ENCODE measurements at places on chromosomes 7 and 10.

GRCh38 chr7:95951997-95952795, 179.8 kb downstream of the DYNC1I1 start:
- DNase-seq: no peak

- DNase-seq: no peak
These were observed 201.8 kb downstream of the FANK1 start for GRCh38 chr10:126098226-126098581.

DNA sequence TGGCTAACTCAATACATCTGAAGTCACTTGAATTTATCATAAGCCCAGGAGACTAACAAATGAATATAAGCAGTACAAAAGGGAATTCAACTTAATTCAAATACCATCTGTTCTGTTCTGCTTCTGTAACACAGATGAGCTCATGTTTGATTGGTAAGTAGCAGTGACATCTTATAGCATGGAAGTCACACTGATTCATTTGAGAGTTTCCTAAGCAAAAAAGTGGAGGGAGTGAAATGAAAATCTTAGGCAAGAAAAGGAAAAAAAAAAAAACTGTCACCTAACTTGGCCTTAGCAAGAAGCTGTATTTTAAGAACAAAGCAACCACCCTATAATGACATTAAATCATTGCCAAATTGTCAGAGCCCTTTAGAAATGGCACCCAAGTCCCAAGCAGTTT, 49.5 kb downstream of the SMURF1 start:
- no peak for DNase-seq

DNA sequence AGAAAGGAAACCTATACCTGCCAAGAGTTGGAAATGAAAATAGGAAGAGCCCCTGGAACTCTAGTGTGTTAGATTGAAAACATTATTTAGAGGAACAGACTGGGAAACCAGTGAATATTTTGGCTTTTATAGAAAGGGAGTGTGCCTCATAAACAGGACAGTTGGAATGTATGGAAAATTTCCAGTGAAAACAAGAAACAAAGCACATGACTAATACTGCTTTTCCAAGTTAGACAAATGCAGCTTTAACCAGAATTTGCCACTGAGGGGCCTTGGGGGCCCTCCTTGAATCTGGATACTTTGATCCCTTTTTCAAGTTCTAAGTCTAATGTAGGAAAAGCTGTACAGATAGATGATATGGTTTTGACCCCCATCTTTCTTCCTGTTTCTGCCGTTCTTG, 21.2 kb downstream of the ITGB8 start:
- no peak for DNase-seq

- no peak for DNase-seq
These were observed 806 bp upstream of the VIPR2 start for GRCh38 chr7:159145490-159145855.

- DNase-seq: no peak
These were observed 606 bp upstream of the RABGEF1 start for GRCh38 chr7:66739953-66740301.

- DNase-seq: no peak
These were observed 79.0 kb downstream of the KIAA1549 start for GRCh38 chr7:138902161-138902560.

- no peak for DNase-seq
These were observed 106.5 kb upstream of the INSIG1 start for GRCh38 chr7:155191137-155191536.

GRCh38 chr10:110610308-110610774, 33.8 kb upstream of the RBM20 start:
- no peak for DNase-seq

DNA sequence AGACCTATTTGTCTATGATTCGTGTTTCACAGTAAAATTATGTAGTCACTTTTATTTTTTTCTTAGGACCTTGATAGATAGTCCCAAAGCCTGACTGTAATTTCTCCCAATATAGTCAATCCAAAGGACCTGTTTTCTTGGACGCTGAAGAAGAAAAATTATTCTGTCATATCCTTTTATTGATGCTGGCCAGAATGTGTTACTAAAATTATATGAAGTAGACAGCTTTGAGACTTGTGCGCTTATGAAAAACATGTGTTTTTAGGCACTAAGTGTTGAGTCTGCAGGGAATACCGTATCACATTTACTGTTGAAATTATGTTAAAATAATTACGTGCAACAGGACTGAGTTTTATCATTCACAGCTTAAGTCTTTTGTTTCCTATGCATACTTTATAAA, 17.9 kb downstream of the TES start:
- DNase-seq: no peak

DNA sequence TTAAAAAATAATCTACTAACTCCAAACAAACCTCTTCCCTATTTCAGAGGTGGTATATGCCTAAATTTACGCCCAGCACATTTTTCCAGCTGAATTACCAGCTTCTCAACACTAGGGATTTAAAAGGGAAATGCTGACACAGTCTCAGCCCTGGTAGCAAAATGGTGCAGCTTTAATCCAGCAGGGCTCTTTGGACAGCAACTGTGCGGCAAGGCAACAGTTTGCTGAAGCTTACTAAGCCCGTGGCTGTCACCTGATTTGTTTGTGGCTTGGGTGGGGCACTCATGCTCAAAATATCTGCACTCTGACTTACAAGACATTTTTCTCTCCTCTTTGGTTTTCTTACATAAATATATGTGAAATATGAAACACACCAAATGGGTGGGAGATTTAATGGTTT, 206.7 kb downstream of the POU6F2 start:
- DNase-seq: no peak

DNA sequence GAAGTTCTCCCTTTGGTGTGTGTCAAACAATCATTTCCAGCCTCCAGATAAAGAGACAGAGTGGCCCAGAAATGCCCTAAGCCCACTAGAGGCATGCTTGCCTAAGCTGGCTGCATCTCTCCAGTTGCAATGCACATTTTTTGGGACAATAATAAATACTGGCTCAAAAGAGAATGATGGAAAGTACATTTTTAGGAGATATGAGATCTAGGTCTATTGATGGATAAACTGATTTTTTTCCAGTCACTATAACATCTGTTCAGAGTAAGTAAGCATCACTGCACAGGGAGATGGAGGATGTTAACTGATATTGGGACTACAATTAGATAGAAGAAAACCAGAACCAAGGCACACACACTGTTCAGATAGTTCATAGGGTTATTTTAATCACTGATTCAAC, 553.0 kb downstream of the GRM8 start:
- no peak for DNase-seq

GRCh38 chr10:86340991-86341260, 25.7 kb downstream of the GRID1 start:
- no peak for DNase-seq

DNA sequence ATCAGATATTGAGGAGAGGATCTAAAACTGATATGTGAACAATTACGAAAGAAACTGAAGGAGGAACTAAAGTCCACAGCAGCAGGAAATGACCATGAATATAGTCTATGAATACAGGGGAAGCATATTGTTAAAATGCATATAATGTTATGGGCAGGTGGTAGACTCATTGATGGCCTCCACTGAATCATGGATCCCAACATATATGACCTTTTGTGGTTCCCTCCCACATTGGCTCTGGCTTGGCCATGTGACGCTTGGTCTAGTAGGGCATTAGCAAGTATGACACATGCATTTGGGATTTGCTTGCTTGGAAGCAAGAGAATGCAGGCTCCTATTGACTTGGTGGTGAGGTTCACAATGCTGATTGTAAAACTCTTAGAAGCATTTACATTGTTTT, 55.2 kb upstream of the RAB18 start:
- DNase-seq: no peak

- no peak for DNase-seq
These were observed 490.4 kb downstream of the DNAJB6 start for GRCh38 chr7:157827045-157827862.

GRCh38 chr7:95213809-95214492, 110.4 kb downstream of the PON1 start:
- no peak for DNase-seq

GRCh38 chr7:14483663-14484062, 418.9 kb downstream of the DGKB start:
- no peak for DNase-seq

- DNase-seq: no peak
These were observed 26.8 kb downstream of the TACR2 start for GRCh38 chr10:69389827-69390490.

GRCh38 chr7:8564281-8564680, 130.9 kb downstream of the NXPH1 start:
- no peak for DNase-seq

- no peak for DNase-seq
These were observed 239.1 kb upstream of the KAT6B start for GRCh38 chr10:74587109-74587854.

DNA sequence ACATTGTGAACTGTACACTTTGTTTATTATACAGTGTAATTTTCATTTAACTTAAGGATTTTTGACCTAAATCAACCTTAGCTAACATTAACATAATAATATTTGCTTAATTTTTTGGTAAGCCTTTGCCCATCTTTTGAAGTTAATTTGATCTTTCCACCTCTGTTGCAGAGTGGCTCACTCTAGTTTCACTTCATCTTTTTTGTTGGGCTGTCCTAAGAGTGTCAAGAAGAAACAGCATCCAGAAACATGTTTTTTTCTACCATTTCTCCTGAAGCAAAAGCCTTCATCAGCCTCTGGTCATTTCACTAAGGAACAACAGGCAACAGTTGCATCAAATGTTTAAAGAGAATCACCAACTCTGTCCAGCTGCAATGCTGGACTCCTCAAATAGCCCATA, 824.7 kb downstream of the REEP3 start:
- no peak for DNase-seq

DNA sequence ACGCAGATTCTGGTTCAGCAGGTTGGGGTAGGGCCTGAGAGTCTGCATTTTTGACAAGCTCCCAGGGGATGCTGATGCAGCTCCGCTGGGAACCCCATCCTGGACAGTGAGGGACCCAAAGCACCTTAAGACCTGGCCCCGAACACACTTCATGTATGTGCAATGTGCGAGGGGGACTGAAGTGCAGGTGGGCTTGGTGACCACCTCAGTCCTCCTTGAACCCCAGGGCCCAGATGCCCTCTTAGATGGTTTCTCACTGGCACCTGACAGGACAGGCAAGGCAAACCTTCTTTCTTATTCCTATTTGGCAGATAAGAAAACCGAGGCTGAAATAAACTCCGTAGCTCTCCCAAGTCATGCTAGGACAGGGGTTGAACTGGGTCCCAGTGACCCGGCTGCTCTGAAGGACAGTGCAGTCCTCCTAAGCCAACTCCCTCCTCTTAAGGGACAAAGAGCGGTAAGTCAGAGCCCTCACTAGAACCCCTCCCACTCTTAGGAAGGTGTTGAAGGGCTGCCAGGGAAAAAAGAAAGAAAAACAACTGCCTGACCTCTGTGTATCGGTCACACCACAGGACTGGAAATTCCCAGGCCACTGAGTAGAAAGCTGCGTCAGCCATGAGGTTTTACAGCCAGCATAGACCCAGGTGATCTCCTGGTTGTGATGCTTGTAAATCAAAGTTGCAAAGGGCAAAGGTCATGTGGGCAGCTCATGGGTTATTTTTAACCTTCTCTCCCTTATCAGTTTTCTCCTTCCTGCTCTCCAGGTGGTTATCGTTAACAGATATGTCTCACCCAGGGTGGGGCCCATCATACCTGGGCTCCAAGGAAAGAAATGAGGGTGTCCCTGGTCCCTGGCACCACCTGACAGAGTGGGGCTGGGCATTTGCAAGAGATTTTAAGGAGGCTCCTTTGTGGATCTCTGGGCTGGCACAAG, 90.9 kb upstream of the SMNDC1 start:
- no peak for DNase-seq

DNA sequence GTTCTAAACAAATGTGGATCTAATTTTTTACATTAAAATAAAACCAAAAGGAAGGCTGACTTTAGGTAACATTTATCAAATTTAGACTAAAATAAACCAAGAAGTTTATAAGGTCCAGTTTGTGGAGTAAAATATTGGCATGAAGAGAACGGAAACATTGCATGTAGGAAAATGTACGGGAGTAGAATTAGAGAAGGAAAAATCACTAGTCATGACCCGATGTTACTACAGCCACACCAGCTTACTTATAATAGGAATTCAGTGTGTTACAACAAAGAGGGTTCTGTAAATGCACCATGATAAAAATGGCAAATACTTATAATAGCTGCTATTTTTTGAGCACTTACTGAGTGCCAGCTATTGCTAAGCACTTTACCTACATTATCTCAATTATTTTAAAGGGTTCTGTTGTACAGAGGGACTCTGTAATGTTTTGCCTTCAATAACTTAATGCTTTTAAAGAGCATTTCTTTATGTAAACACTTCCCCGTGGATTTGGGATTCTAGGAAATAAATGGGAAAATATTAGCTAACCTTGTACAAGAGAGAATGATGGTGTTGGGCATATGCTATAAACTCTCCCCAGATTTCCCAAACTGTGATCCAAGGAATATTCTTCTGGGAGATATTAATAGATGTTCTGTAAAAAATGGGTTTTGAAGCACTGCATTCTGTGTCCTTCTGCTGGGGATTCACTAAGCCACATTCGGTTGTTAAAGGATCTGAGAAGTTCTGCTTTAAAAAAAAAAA, 296.7 kb downstream of the BBS9 start:
- DNase-seq: no peak

DNA sequence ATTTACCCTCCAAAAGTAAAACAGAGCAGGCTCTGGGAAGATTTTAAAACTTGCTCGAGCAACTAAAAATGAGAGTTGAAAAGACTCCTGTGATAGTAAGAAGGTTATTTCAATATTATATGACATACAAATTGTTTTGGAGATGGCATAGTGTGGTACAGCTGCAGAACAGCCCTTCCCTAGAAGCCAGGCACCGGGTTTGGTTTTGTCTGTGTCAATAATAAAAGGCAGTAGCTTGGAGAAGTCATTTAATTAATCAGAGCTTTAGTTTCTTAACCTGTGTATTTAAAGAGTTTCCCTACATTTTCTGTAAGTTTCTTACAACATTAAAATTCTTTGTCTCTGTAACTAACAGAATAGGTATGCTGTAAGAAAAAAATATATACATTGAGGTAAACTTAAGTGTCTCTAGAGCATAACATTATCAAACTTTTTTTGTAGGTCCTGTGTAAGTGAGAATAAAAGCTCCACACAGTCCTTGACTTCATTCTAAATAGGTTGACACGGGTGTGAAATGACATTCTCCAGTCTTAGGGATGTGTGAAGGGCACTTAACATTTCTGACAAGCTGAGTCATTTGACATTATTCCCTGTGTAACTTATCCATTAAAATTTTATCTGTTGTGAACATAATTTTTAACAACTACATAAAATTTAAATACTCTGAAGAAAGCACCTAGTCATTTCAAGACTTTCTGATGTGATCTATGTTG, 425.0 kb upstream of the ETV1 start:
- no peak for DNase-seq

GRCh38 chr10:8088504-8088903, 34.0 kb downstream of the GATA3 start:
- DNase-seq: no peak

Data from esophagus squamous epithelium (tissue), 5 donors.